ENCODE measurements at places on chromosomes 3 and 15. TPM values are rescaled to one million over a fixed set of nuclear protein-coding genes. Genes with fewer than 3 reads are reported as not detected.

SPTBN5 gene
- total RNA-seq: 2.6 TPM

OGG1 gene
- 22.1 TPM for total RNA-seq

DNA sequence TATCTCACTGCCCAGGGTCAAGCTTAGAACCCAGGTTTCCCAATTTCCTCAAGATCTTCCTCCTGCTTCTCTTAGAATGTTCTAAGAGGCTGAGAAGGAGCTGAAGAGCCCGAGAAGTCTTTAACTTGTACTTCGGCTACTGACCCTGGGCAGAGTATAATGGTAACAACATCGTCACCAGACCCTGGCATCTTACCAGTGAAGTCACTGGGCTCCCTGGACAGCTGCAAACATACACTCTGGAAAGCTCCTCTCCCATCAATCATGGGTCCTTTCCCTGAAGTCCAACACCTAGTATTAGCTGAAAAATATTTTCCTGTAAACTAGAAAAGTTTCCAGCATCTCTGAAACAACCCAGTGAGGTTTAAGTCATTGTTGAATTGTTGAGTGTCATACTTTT lies 22.7 kb downstream of the CPEB1 start:
- DNase-seq: no peak

DNA sequence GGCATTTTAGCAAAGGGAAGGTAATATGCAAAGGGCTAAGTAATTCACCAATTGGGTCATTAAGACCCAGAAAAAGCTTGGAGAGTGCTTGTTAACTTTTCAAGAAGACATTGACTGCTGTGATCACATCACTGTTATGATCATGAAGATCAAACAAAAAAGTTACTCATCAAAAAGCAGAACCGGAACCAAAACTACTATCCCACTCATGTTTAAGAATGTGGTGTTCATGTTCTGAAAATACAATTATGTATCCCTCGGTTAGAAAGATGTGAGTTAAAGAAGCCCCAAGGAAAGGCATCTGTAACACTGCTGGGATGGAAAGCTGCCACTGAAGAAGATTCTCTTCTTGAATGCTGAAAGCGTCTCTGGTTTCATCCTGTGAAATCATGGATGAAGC lies 32.6 kb downstream of the BBX start:
- no peak for DNase-seq

DNA sequence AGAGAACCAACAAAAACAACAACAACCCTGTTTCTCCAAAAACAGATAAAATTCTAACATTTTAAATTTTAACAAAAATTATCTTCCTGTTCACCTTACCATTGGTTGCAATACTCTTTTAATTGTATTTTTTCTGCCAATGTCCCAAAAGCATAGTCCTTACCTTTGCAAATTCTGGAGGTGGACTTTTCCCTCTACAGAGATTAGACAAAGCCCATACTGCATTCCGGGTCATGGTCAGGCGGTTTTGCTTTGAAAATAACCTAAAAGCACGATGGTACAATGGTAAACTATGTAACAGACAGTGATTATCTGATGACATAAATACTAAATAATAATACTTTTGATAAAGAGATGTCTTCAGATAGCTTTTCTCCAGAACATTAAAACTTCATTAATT lies 35.5 kb upstream of the WDR5B start:
- no peak for DNase-seq

ANKRD34C gene
- not detected for total RNA-seq

CTXND1 gene
- total RNA-seq: not detected

GRCh38 chr3:188516515-188516914 lies 362.6 kb downstream of the LPP start:
- no peak for DNase-seq

DNA sequence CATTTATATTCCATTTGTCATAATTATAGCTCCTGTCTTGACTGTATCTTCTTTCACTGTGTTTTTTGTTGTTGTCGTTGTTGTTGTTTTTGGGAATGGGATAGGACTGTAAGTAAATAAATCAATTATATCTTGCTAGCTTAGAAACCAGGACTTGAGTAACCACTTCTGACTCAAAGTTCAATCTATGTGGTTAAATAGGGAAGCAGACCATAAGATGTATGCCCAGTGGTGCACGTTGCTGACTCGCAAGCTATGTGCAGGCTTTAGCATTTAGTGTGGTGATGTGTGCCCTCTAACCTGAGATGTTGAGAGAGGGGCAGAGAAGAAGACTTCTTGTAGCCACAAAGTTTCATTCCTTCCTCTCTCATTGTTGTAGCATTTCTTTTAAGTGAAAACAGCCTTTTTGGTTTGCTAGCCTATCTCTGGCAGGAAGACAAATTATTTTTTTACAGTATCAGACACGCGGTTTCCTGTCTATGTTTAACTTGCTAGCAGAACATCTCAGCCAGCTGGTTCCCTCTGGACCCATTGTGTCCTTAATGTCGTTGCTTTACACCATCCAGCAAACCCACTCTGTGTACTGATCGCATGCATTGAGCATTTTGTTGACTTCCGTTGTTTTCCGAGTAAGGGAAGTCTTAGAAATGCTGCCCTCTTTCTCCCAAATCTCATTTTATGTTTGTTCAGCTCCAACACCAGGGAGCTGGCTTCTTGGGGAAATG lies 52.1 kb downstream of the TGFBR2 start:
- peak; percentile 69 for DNase-seq

DNA sequence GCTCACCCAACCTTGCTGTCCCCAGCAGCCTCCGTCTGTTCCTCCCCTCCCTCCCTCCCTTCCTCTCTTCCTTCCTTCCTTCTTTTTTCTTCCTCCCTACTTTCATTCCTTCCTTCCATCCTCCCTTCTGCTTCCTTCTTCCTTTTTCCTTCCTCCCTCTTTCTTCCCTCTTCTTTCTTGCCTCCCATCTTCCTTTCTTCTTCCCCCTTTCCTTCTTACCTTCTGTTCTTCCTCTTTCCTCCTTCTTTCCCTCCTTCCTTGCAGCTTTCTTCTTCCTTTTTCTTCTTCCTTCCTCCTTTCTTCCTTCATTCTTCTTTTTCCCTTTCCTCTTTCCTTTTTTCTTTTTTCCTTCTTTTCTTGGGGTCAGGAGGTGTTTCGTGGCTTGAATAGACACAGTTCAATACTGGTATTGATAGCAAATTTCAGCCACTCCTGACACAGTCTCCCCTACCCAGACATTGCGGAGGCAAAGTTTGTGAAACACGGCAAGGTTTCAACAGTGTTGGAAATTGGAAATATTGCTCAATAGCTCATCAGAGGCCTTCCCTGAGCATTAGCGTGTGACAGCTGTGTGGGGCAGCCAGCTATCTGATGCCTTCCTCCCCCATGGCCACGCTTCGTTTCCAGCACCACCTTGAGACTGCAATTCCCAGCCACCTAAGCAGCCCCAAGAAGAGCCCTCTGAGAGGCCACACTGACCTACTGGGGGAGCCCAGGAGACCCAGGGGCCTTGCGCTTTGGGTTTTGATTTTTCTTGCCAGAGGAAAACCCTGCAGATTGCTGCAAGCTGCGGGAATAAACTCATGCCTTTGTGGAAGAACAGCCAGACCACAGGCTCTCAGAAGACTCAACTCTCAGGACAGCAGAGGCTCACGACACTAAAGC lies 82.2 kb downstream of the KLF15 start:
- DNase-seq: no peak

TNFAIP8L3 gene
- not detected for total RNA-seq

DNA sequence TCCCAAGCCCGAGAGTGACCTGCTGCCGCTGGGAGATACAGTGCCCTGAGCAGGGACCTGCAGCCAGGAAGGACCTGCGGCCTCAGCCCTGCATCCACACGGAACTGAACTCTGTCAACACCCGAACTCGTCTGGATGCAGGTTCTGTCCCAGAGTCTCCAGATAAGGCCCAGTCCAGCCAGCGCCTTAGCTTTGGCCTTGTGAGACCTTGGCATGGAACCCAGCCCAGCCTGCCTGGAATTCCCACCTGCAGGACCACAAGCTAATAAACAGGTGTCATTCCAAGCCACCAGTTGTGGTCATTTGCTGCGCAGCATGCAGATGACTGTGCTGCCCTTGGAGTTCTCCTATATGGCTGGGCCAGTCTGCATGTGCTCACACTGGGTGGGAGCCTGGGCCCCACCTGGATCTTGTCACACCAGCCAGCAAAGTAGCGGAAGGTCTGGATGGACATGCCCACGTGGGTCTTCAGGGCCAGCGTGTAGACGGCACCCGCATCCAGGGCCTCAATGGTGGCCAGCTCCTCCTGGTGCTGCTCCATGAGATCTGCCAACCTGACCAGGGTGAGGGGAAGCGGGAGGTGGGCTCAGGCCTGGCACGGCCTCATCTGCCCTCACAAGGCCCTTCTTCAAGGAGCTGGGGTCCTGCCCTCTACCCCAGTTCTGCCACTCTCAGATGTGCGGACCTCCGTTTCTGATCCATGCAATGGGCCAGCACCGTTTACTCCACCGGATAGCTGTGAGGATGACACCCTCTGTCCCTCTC lies 47.2 kb upstream of the SLC41A3 start:
- no peak for DNase-seq

All from PC-9 (cell line).